ENCODE measurements at places on chromosomes 4 and X. TPM values are rescaled to one million over a fixed set of nuclear protein-coding genes. Genes with fewer than 3 reads are reported as not detected.

- H3K4me3 ChIP-seq: no peak overlapping the region
- H3K27ac ChIP-seq: no peak overlapping the region
- H3K4me1 ChIP-seq: peaks cover 7% of the 10 kb centered on the region
- no peaks in the 10 kb centered on the region for H3K36me3 ChIP-seq
Measured at GRCh38 chr4:165505958-165506837, 127.4 kb downstream of the CPE start.

- no peak overlapping the region for H3K27ac ChIP-seq
- no peak for DNase-seq
- peaks cover 47% of the 10 kb centered on the region for H3K4me1 ChIP-seq
- H3K4me3 ChIP-seq: no peak overlapping the region
Measured at GRCh38 chr4:140133576-140133975, 20.4 kb downstream of the MAML3 start.

GRCh38 chr4:40003986-40004385, 26.3 kb upstream of the PDS5A start:
- no peak for DNase-seq
- no peaks in the 10 kb centered on the region for H3K4me1 ChIP-seq
- no peak overlapping the region for H3K27ac ChIP-seq
- no peaks in the 10 kb centered on the region for H3K36me3 ChIP-seq

GRCh38 chr4:60737858-60738257, 462.3 kb upstream of the ADGRL3 start:
- H3K4me1 ChIP-seq: peaks cover 3% of the 10 kb centered on the region
- H3K4me3 ChIP-seq: no peak overlapping the region
- DNase-seq: no peak
- H3K27ac ChIP-seq: no peak overlapping the region

The BTK gene
- total RNA-seq: not detected

DNA sequence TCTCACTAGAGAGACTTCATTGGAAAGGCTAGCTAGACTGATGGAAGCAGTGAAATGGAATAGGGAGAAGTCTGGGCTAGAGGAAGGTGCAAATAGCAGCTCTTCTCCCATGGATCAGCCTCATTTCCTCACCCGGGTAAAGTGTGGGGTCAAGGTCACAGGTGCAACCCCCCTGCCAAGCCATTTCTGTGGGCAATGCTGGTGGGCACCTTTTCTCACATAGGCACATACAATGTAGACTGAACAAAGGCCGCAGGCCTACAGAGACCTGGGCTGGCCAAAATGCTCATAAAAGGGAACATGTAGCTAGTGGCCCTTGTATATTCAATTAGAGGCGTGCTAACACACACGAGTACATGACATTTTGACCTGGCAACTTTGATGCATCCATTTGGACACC, 71.5 kb upstream of the EFNB1 start:
- DNase-seq: no peak
- no peak overlapping the region for H3K4me3 ChIP-seq
- H3K27ac ChIP-seq: no peak overlapping the region
- H3K4me1 ChIP-seq: no peaks in the 10 kb centered on the region
